Stimulated activated CD4-positive, alpha-beta T cell treated with anti-CD3 and anti-CD28 coated beads, Interleukin-4, amount 100 ng/mL, for 1 hour (primary cell): ENCODE measurements at places on chromosomes 16 and 17.

DNA sequence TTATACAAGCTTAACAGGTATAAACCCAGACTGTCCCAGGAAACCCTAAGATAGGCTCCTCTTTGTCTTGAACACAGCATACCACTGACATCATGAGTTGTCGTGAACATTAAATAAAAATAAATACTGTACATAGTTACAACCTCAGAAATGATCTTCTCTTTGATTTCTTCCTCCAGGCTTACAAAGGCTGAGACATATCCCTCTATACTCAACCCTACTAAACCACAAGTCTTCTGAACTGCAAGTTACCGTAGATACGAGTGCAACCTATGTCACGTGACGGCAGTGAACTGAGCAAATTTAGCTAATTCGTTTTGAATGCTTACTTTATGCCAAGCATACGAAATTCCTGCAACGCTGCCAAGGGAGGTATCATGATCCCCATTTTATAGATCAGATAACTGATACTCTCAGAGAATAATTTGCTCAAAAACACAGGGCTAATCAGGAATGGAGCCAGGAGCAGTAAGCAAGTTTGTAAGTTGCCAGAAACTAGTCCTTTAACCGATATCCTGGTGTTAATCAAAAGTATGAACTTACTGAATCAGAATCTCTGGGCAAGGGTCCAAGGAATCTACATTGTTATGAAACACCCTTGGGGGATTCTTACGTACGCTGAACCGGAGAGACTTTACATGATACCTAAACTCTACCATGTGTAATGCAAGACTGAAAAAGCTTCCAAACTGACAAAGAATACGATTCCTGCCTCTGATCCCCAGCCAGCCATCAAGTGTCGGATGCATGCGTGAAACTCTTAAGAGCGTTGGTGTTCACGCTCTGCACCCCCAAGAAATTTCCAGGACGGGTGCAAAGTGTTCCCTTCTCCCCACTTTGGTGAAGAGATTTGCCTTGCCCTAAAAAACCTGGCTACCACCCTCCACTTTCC is 106.2 kb downstream of the XYLT1 start:
- no peak for DNase-seq

DNA sequence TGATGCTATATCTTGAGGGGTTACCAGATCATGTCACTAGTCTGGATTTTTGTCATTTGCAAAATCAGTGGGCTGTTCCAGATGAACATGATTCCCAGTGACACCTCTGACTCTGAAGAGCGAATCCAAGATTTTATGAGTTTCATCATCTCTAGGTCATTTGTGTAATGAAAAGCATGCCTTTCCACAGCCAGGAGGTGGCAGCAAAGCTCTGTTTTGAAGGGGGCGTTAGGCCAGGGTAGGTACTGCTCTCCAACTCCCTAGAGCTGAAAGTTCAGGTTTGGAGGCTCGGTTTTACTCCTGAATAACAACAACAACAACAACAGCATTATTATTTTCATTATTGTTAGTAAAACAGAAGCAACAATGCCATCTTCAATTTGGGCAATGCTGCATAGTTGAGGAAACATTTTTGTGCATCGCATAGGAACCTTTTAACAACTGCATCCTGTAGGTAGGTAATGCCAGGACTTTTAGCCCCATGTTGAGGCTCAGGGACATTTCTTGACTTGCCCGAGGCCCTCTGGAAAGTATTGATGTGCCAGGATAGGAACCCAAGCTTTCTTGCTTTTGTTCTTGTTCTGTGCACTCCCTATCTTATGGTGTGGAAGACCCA is 77.0 kb downstream of the MYH13 start:
- no peak for DNase-seq

- no peak for DNase-seq
Observed at GRCh38 chr16:19655242-19655777, 62.7 kb downstream of the KNOP1 start.

- DNase-seq = no peak
Observed at GRCh38 chr16:87471278-87472141, 21.3 kb downstream of the ZCCHC14 start.
